ENCODE measurements at places on chromosomes 2 and 18.

DNA sequence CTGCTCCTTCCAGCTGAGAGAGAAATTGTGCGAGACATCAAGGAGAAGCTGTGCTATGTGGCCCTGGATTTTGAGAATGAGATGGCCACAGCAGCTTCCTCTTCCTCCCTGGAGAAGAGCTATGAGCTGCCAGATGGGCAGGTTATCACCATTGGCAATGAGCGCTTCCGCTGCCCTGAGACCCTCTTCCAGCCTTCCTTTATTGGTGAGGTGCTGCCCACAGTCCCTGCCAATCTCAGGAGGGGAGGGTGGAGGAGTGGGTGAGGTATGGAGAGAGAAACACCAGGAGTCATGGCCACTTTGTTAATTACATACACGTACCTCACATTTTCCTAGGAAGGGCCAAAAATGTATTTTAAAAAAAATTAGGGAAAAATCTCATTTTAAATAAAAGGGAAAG lies 12.0 kb upstream of the DGUOK start:
- DNase-seq = no peak

GRCh38 chr2:171550613-171551012 lies 28.3 kb downstream of the CYBRD1 start:
- DNase-seq = no peak

DNA sequence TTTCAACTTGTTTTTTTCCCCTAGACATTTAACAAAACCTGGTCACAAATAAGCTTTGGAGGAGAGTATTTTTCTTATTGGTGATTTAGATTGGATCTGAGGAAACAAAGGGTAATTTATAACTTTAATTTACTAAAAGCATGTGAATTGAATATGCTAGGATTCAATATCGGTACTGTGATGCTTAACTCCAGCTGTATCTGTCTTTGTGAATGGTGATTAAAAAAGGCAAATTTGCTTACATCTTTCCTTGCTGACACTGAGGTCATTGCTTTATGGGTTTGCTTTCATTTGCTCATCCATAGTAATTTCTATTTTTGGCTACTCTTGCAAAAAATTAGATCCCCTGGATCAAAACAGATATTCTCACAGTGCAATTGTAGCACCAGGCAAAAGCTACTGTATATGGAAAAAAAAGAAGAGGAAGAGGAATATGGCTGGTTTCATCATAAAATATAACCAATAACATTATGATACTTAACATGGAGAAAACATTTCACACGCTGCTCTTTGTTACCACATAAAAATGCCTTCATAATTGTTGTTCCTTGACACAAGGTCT lies 832.0 kb upstream of the ZEB2 start:
- DNase-seq = no peak

DNA sequence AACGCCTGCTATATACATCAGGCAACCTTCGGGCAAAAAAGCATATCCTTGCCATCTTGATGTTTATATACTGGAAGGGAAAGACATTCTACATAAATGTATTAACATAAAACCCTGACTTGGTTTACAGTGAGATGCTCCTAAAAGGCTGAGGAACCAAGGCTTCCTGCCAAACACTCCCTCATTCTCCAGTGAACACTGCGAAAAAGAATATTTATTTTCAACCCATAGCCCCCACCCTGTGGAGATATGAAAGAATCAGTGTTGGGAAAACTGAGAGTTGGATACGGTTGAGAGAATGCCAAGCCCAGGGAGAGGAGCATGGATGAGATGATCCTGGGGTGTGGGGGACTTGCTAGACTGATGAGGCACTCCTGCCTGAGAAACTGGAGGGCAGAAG lies 94.9 kb downstream of the PIEZO2 start:
- no peak for DNase-seq

DNA sequence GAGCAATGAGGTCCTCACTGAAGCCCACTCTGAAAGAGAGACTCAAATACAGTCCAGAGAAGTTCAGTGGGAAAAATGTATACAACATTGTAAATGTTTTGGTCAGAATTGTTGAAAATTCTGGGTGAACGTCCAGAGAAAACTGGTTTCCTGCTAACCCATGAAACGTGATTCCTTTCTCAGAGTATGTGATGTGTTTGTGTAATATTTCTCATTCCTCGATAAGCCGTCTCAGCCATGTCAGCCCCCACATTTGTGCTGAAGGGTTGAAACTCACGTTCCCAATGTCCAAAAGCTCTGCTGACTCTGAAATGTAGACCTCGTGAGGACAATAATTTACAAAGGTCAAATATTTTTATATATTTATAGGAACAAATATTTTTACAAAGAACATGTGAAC lies 51.6 kb downstream of the BMP10 start:
- DNase-seq = no peak

GRCh38 chr2:234566622-234567021 lies 69.7 kb upstream of the ARL4C start:
- DNase-seq = no peak

DNA sequence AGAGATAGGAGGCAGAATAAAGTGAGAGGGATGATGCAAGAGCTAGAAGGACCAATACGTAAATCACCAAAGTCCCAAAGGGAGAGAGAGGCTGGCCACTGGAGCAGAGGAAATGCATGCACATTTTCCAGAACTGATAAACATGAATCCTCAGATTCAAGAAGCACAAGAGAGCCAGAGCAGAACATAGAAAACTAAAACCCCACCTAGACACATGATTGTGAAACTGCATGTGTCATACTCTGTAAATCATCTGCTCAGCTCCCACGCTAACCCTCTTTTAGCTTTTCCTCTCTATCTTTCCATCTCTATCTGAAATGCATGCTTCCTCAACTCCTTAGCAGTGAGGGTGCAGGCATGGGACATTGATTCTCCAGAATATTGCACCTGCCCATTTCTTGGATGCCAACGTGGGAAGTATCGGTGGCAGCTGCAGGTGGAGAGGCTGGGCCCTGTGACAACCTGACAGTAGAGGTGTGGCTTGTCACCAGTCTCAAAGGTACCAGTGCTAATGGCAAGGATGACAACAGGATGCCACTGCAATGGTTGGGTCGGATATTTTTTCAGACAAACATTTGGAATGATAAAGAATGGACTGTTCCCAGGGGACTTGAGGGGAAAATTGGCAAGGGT lies 89.3 kb upstream of the OTOS start:
- DNase-seq = no peak

GRCh38 chr2:241363426-241363825 lies 7.3 kb downstream of the FARP2 start:
- no peak for DNase-seq

DNA sequence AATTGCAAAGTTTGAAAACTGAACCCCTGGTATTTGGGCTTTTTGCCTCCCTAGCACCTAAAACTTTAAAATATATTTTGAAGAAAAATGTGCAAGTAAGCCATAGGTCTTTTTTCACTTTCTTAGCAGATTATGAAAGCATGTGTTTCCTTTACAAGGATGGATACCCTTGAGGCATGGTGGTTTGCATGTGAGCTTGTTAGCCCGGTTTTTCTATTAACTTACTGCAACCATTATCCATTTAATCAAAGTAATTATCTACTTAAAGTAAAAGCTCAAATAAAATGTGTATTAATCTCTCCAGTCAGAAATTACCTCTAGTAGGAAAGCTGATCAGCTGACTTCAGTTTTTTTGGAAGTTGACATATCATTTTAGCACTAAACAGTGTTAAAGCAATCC lies 140.6 kb downstream of the EML6 start:
- DNase-seq = no peak

GRCh38 chr18:75129717-75130477 lies 79.0 kb downstream of the PTGR3 start:
- DNase-seq = no peak

- DNase-seq = no peak
Observed at GRCh38 chr2:114157057-114157385, 267.1 kb downstream of the ACTR3 start.

- no peak for DNase-seq
Observed at GRCh38 chr2:238134393-238134785, 4.1 kb upstream of the KLHL30 start.

DNA sequence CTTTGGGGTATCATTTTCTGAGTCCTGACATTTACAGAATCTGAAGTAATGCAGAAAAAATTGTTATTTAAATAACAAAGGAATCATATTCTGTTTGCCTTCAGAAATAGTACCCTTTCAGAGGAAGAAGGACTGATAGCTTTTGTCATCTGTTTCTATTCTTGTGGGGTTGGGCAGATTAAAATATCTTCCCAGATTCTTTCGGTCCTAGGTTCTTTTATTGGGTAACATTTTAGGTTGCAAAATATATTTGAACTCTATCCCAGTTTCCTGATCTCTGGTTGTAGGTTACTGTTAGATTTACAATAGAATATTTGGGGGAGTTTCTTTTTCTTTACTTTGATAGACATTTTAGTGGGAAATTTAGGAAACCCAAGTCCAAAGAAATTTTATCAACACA lies 550.5 kb downstream of the SPAG16 start:
- DNase-seq = no peak

- DNase-seq = no peak
Observed at GRCh38 chr2:239255218-239255617, 145.6 kb downstream of the HDAC4 start.

DNA sequence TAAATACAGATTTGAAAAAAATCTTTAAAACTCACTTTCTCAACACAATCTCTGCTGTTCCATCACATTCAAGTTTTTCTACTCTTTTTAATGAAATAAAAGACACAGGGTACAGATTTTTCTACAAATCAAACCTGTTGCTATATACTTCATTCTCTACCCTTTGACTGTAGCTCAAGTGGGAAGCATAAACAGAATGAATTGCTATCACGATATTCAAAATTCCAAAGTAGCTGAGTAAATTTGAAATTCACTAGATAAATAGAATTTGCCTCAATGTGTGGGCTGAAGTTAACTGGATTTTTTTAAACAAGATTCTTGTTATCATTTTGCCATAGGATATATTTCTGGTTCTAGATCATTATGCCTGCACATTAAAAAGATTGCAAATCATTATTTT lies 185.9 kb downstream of the ZNF521 start:
- DNase-seq = no peak

DNA sequence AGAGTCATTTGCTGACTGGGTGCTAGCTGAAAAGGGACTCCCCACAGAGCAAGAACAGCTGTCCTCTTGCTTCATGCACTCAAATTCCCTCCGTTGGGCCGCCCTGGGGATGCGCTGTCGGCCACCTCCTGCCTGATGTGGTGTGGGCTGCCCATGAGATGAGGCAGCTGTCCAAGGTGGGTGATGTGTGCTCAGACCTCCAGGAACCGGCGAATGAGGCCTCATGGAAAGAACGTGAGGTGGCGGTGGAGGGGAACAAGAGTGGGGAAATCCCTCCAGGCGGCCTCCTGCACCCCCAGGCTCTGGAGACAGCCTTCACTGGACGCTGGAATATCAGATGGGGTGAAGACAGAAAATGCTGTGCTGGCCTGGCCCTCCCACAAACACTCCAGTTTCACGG lies 79.8 kb downstream of the LONRF2 start:
- no peak for DNase-seq

DNA sequence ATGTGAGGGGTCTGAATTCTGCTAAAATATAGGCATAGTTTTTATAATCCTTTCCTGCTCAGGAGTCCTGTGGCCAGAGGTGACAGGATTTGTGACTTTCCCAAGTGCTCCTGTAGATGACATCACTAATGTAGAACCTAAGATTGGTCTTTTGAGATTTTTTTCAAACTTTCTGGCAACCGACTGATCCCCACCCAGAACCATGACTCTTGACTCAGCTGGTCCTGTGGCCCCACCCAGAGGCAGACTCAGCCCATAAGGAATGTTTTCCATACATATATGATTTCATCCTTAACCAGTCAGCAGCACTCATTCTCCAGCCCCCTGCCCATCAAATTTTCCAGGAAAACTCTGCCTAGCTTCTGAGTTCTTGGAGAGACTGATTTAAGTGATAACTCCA lies 46.8 kb downstream of the COMMD1 start:
- DNase-seq = no peak

GRCh38 chr18:60987963-60988362 lies 345.3 kb upstream of the CDH20 start:
- no peak for DNase-seq

- no peak for DNase-seq
Observed at GRCh38 chr2:75932996-75933395, 222.3 kb upstream of the GCFC2 start.

GRCh38 chr2:73536133-73536840 lies 105.9 kb downstream of the NAT8 start:
- DNase-seq = no peak
